ENCODE measurements at places on chromosomes 5 and 9.

- no peak for DNase-seq
Measured at GRCh38 chr5:72251386-72251785, 68.7 kb downstream of the MRPS27 start.

- DNase-seq, result no peak
Measured at GRCh38 chr9:78437806-78438205, 140.9 kb downstream of the PSAT1 start.

DNA sequence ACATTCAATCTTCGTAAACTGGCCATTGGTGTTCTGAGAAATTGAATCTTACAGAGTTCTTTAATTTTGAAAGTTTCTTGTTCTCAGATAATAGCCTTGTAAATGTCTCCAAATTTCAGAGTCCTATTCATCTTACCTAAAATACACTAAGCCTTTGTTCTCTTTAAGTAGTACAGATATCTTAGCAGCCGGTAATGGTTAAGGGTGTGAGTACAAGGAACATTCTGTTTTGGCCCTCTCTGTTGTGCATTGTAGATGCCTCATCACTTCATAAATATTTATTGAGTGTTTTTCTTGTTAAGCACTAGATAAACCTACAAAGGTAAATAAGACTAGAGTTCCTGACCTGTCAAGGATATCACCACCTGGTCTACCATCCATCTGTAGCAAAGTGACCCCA lies 35.2 kb downstream of the ZCCHC7 start:
- no peak for DNase-seq

DNA sequence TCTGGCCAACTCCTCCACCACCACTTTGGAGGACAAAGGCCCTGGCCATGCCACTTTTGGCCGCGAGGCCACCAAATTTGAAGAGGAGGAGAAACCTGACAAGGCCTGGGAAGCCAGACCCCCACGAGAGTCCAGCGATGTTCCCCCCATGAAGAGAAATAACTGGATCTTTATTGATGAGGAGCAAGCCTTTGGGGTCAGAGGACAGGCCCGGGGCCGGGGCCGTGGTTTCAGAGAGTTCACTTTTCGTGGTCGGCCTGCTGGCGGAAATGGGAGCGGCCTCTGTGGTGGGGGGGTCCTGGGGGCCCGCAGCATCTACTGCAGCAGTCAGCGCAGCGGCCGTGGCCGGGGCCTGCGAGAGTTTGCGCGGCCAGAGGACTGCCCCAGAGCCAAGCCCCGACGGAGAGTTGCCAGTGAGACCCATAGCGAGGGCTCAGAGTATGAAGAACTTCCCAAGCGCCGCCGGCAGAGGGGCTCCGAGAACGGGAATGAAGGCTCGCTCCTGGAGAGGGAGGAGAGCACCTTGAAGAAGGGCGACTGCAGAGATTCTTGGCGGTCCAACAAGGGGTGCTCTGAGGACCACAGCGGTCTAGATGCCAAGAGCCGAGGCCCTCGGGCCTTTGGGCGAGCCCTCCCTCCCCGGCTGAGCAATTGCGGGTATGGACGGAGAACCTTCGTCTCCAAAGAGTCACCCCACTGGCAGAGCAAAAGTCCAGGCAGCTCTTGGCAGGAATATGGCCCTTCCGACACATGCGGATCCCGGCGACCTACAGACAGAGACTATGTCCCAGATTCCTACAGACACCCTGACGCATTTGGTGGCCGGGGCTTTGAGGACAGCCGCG lies 27.4 kb upstream of the POMT1 start:
- no peak for DNase-seq

GRCh38 chr5:54785729-54786591 lies 199.4 kb downstream of the ESM1 start:
- DNase-seq, result no peak

- DNase-seq, result no peak
Measured at GRCh38 chr5:38509185-38509584, 47.3 kb downstream of the LIFR start.

DNA sequence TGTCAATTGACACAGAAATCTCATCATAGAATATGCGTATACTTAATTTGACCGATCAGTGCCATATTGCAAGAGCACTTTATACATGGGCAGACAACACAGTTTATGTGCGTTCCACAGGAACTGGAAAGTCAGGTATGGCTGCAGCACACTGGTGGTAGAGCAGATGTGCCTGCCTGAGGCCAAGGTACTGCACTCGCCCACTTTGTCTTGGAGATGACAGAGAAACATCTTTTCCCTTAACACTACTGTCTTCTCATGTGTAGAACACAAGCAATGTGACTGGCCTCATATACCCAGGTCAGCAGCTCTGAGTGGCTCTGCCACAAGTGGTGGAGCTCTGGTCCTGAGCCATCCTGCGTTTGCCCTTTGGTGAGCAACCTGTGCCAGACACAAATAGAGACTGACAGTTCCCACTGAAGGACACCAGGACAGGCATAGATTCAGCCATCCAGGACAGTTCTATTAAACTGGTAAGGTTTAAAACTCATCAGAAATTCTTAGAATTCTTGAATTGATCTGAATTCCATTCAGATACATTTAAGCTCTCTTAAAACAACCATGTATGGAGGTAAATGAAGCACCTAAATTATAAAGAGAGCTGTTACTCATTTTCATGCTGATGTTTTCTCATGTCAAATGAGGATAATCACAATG lies 21.0 kb upstream of the PPP2CA start:
- no peak for DNase-seq

GRCh38 chr5:77322406-77322805 lies 111.9 kb downstream of the PDE8B start:
- DNase-seq, result no peak

- DNase-seq, result no peak
Measured at GRCh38 chr5:104297076-104297475, 734.5 kb upstream of the NUDT12 start.

All from T-helper 22 cell (primary cell).